Hepatocyte (in vitro differentiated cells): ENCODE measurements at places on chromosomes 4 and X.
A peak's percentile ranks its signal among the peaks of the same experiment; 100 is the strongest.

GRCh38 chrX:131734621-131735020 is 190.7 kb downstream of the OR13H1 start:
- no peak for DNase-seq
- H3K36me3 ChIP-seq = no peaks in the 10 kb centered on the region
- H3K4me3 ChIP-seq = no peak overlapping the region

- no peak overlapping the region for H3K4me3 ChIP-seq
- no peaks in the 10 kb centered on the region for H3K4me1 ChIP-seq
- no peaks in the 10 kb centered on the region for H3K36me3 ChIP-seq
- DNase-seq = peak; percentile 58
- H3K27ac ChIP-seq = no peak overlapping the region
Observed at GRCh38 chr4:67871867-67872266, 11.9 kb downstream of the TMPRSS11D start.

- H3K4me3 ChIP-seq = no peak overlapping the region
- H3K4me1 ChIP-seq = no peaks in the 10 kb centered on the region
- no peaks in the 10 kb centered on the region for H3K36me3 ChIP-seq
- no peak overlapping the region for H3K27ac ChIP-seq
Observed at GRCh38 chrX:136586386-136586785, 54.4 kb downstream of the VGLL1 start.

GRCh38 chrX:110794601-110795000 is 1.0 kb downstream of the CHRDL1 start:
- no peak overlapping the region for H3K4me3 ChIP-seq
- DNase-seq = no peak
- peaks cover 6% of the 10 kb centered on the region for H3K27me3 ChIP-seq
- no peaks in the 10 kb centered on the region for H3K36me3 ChIP-seq
- no peaks in the 10 kb centered on the region for H3K4me1 ChIP-seq

- no peaks in the 10 kb centered on the region for H3K27me3 ChIP-seq
- H3K4me1 ChIP-seq = no peaks in the 10 kb centered on the region
- DNase-seq = peak; percentile 13
- peak overlapping the region; percentile 42 for H3K4me3 ChIP-seq
- H3K36me3 ChIP-seq = no peaks in the 10 kb centered on the region
Observed at GRCh38 chrX:134460862-134461220, 876 bp downstream of the HPRT1 start.

DNA sequence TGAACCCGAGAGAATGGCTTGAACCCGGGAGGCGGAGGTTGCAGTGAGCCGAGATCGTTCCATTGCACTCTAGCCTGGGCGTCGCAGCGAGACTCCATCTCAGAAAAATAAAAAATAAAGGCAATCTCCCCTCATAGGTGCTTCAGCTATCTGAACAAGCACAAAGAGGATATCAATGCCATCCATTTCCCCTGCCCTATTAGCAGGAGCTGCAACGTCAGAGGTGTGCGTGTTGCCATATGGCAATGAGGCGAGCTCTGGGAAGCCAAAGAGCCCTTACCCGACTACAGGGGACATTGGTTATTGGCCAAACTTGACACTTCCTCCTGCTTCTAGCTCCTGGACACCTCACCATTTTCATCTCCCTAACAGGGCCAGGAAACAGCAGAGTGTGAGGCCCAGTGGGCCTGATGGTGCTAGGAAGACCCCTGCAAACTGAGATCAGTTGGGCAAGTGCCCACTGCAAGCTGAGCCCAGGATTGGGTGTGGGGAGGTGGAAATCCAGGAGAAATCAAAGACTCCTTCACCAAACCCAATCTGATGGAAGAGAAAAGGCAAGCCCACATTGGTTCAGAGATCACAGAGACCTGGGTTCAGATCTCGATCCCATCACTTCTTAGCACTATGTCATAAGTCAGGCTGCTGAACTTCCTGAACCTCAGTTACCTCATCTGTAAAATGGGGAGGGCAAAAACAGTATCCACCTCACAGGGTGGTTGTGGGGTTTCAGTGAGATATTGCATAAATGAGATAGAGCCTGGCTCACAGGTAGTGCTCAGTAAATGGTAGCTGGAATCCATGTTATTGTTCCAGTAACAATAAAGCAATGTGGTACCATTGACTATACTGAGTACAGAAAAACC is 21.2 kb downstream of the SLC25A5 start:
- H3K27me3 ChIP-seq = no peaks in the 10 kb centered on the region
- no peaks in the 10 kb centered on the region for H3K4me1 ChIP-seq
- H3K36me3 ChIP-seq = no peaks in the 10 kb centered on the region
- DNase-seq = no peak
- no peak overlapping the region for H3K27ac ChIP-seq
- H3K4me3 ChIP-seq = no peak overlapping the region

DNA sequence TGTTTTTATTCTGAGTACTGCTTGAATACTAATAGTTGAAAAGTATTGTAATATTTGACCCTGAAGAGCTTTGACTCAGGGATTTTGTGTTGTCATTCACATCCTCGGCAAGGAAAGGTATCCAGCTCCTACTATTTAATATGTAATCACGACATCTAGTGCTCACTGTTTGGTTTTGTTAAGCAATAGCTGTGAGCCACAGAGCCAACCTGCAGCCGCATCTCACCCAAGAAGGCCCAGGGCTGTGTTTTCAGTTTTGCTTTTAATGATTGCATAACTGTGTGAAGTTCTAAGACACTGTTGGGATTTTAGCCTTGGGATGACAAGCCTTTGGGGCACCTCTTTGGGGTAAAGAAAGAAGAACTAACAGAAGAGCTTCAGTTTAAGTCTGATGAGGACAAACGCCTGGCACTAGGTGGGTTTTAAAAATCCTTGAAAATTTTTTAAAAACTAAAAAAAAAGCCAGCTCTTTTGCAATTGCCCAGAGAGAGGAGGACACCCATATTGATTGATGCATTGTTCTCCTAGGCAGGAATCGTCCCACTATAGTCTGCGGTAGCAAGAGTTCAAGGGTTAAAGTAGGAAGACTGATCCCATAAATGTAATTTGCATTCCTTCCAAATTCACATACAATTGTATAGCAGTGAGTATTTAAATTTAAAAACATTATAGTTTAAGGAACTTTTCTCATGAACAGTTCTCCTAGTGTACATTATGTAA is 157.8 kb downstream of the RELL1 start:
- peak; percentile 58 for DNase-seq
- no peaks in the 10 kb centered on the region for H3K4me1 ChIP-seq
- H3K36me3 ChIP-seq = peaks cover 2% of the 10 kb centered on the region
- no peaks in the 10 kb centered on the region for H3K27me3 ChIP-seq
